ENCODE measurements at places on chromosomes 5 and 9.

DNA sequence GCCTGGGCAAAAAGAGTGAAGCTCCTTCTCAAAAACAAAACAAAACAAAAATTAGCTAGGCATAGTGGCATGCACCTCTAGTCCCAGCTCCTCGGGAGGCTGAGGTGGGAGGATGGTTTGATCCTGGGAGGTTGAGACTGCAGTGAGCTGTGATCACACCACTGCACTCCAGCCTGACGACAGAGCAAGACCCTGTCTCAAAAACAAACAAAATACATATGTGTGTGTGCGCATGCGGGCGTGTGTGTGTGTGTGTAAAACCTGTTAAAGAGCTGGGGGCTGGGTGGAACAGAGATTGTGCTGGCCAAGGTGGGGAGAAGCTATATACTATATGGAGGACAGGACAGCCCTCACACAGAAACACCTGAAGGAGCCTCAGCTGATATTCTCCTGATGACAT is 27.4 kb upstream of the DENND4C start:
- no peak for DNase-seq

DNA sequence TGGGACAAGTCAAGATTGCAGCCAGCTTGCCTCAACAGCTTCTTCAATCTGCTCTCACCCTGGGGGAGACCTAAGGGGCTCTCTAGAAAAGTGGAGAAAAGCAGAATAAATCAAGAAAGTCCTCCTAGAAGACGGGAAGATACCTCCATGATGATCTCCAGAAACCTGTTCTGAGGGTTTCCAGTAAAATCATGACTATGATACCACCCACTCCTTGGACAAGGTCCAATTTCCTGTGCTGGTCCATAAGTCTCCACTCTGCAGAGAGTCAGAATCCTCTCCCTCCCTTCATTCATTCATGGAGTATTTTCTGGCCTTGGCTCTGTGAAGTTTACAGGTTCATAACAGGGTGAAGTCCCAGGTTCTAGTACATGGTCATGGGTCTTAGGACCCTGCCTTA is 168.6 kb downstream of the SLC12A2 start:
- no peak for DNase-seq

DNA sequence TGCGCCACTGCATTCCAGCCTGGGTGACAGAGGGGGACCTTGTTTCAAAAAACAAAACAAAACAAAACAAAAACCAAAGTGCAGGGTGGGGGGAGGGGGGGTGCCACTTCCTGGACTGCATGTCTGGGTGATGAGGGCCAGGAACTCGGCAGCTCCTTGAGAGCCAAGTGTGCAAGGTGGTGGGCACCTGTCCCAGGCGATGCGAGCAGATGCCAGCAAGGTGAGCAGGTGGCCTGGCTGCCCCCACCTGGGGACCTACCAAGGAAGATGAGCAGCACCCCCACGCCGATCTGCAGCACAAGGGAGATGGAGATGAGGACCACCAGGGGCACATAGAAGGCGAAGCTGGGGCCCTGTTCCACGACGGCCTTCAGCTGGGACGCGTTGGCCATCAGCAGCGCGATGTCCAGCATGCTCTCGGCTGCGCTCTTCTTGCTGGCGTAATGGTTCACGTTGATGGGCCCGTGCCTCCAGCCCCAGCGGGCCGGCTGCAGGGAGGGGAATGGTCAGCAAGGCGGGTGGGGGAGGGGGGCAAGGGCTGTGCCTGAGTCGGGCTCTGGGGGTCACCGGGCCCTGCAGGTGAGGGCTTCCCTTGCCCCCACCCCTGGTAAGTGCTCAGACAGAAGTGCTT is 7.8 kb downstream of the NINJ1 start:
- DNase-seq: no peak

- no peak for DNase-seq
Observed at GRCh38 chr9:77766587-77766986, 118.5 kb upstream of the GNA14 start.

DNA sequence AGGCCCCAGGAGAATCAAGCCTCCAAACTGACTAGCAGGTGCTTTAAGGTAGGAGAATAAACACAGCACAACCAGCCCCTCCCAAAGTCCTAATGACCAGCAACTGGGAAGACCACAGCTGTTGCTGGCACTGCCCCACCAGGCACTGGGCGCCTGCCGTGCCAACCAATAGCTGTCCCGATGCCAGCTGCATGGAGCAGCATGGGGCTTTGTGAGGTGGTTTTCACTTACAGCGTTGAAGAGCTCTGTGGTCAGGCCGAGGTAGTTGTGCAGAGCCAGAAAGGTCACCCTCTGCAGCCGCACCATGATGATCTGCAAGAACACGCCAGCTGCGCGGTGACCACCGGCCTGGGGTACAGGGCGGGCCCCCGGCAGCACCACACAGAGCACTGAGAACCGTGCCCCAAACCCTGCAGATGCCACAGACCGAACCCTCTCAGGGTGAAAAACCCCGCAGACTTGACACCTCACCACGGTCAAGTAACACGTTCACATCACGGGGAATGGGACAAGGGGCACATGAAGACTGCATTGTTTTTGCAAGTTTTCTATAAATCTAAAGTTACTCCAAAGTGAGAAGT is 28.7 kb downstream of the PNPLA7 start:
- DNase-seq: no peak

DNA sequence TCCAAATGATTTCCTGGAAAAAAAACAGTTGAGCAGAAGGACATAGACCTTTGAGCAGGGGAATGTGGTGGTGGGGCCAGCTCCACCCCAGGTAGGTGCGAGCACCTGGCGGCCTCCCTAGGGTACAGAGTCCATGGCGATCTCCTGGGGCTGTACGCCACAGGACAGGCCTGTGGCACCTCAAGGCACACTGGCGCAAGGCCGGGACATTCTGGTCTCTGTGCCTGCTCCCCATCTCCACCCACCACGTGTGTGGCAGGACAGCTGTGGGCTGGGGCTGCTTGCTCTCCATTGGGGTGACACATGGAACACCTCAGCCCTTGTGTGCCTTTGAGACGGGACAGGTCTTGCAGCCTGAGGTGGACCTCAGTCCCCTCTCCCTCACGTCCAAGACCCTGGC is 25.2 kb downstream of the WNK2 start:
- DNase-seq: no peak

DNA sequence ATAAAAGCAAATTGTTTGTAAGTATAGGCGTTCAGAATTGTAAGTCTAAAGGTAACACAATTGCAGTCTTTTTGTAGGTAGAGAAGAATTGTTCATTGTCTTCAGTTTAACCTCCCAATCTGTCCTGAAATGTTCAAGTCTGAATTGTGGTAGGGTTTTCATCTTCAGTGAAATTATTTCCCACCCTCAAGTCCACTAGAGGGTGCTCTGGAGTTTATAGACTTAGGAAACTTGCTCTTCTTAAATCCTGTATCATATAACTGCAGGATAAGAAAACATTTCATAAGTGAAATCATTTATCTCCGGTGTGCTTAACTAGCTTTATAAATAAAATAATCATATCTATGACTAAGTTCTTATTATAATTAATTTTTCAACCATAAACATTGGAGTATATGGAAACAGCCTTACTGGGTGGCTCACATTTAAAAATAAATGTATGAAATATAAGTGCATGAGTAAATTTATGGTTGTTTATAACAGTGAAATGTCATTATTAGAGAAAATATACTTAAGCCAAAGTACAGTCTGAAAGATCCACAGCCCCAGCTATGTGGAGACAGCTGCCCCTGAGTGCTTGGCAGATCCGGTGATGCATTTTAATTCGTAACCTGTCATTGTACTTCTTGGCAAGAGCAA is 182.4 kb upstream of the OTULINL start:
- DNase-seq: no peak

- no peak for DNase-seq
Observed at GRCh38 chr5:40694433-40694832, 14.7 kb downstream of the PTGER4 start.

DNA sequence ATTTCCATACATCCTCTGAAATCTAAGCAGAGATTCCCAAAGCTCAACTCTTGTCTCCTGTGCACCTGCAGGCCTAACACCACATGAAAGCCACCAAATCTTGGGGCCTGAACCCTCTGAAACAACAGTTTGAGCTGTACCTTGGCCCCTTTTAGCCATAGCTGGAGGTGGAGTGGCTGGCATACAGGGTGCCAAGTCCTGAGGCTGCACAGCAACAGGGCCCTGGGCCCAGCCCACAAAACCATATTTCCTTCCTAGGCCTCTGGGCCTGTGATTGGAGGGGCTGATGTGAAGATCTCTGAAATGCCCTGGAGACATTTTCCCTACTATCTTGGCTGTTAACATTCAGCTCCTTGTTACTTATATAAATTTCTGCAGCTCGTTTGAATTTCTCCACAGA is 26.5 kb downstream of the DOCK2 start:
- no peak for DNase-seq

DNA sequence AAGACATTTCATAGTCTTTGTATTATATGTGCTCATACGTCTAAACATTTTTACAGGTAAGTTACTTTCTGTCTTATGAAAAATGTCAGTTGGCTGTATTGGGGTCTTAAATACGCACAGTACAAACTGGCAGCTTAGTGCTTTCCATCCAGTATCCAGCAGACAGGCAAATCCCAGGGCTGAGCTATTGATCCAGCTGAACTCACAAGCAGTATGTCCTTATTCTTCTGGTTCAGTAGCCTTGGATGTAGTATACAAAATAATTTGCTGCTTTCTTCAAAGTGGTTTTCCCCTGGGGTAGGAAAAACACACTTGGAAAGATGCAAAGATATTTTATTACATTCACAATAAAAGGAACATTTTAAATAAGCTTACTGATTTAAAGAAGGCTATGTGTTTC is 617.2 kb downstream of the NR2F1-AS1 start:
- DNase-seq: no peak

- no peak for DNase-seq
Observed at GRCh38 chr9:89562186-89562814, 42.5 kb upstream of the GADD45G start.

- no peak for DNase-seq
Observed at GRCh38 chr9:98215821-98216220, 23.4 kb upstream of the CORO2A start.

GRCh38 chr9:128819716-128820664 is 1.7 kb downstream of the ENDOG start:
- no peak for DNase-seq

DNA sequence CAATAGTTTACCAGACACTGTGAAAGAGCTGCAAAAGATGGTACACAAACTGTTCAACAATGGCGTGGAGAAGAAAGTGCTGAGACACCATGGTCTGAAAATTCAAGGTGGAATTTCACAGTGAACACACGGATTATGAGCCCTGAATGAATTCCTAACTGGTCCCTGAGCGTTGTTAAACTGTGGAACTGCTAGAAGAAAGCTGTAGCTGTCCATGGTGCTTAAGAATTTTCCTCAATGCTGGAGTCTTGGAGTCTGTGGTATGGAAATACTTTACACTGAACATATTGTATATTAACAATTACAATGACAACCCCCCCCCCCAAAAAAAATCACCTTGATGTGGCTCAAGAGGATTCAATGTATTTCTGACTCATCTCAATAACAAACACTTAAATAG is 68.5 kb downstream of the SLC24A2 start:
- no peak for DNase-seq

DNA sequence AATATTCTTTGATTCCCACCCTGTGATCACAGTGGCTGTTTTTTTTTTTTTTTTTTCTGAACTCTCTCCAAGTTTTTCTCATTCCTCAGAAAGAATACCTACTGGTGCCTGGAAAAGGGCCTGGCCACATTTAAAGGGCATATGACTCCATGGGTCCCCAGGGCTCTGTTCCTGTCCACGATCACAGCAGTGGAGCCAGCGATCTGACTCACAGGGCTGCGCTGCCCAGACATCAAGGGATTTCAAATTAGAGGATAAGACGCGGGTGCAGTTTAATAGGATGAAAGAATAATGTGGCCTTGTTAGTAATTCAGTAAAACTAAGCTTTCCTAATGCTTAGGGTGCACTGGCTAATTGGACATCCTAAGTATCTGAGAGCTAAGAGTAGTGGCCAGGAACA is 175.1 kb upstream of the MSX2 start:
- DNase-seq: no peak

DNA sequence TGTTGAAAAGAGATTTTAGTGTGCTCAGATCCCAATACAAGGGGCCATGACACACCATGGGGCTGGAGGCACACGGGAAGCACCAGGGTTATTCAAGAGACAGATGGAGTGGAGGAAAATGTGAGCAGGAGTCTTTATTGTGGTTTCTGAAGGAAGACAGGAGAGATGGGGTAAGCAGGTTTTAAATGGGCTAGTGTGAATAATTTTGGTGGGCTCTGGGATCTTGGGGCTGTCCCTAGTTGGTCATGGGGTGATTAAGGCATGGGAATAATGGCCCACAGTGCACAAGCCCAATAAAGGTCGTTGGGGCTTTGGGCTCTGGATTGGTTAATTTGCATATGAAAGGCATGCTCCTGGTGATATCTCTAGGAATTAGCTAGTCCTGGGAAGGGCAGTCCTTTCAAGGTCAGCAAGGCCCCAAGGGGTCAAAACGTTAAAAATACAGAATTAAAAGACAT is 3.6 kb upstream of the SCGB3A2 start:
- no peak for DNase-seq

- no peak for DNase-seq
Observed at GRCh38 chr9:132183134-132183533, 21.3 kb downstream of the NTNG2 start.

GRCh38 chr5:127571314-127572131 is 54.1 kb downstream of the PRRC1 start:
- no peak for DNase-seq

DNA sequence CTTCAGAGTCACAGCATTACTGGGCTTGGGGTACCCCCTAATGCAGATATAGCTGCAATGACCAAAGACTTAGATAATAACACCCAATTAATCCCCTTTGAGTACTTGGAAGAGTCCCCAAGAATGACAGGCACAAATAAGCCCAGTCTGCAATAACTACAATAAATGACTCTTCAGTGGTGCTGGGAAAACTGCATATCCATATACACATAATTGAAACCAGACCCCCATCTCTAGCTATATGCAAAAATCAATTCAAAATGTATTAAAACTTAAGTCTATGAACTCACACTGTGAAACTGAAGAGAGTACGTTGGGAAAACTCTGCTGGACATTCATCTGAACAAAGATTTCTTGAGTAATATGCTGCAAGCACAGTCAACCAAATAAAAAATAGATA is 422.5 kb downstream of the CDH18 start:
- no peak for DNase-seq

GRCh38 chr9:129673602-129674001 is 8.2 kb downstream of the PRRX2 start:
- no peak for DNase-seq

- DNase-seq: no peak
Observed at GRCh38 chr5:60196385-60197113, 303.0 kb upstream of the PDE4D start.

GRCh38 chr5:133253671-133254070 is 201.9 kb downstream of the HSPA4 start:
- DNase-seq: no peak

All from activated CD4-positive, CD25-positive, alpha-beta regulatory T cell treated with anti-CD3 and anti-CD28 coated beads, Interleukin-2, amount 50 U/mL, for 72 hours (primary cell).